ENCODE measurements at places on chromosomes 6 and 20.

DNA sequence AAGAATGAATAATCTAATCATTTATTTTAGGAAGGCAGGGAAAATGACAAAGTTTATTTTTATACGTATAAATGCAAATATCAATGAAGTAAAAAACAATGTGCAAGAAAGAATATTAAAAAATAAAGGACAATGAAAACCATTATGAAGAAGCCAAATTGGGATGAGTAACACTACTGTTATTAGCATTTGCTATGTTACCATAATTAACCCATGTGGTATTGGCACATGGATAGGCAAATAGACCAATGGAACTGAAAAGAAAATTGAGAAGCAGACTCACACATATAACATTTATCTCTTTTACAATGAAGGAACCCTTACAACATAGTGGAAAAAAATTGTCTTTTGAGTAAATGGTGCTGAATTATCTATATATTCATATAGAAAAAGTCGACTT lies 214.6 kb downstream of the CLVS2 start:
- no peaks in the 10 kb centered on the region for H3K4me1 ChIP-seq
- DNase-seq: no peak
- H3K36me3 ChIP-seq: no peaks in the 10 kb centered on the region
- H3K27ac ChIP-seq: no peak overlapping the region

GRCh38 chr6:25866011-25866410 lies 8.0 kb downstream of the SLC17A3 start:
- no peaks in the 10 kb centered on the region for H3K36me3 ChIP-seq
- no peak overlapping the region for H3K4me3 ChIP-seq
- H3K27ac ChIP-seq: no peak overlapping the region
- no peak for DNase-seq
- peaks cover 37% of the 10 kb centered on the region for H3K27me3 ChIP-seq

- H3K27me3 ChIP-seq: no peaks in the 10 kb centered on the region
- H3K4me1 ChIP-seq: peaks cover 5% of the 10 kb centered on the region
- DNase-seq: no peak
- peaks cover 9% of the 10 kb centered on the region for H3K36me3 ChIP-seq
- H3K4me3 ChIP-seq: no peak overlapping the region
These were observed 92.8 kb downstream of the ATRN start for GRCh38 chr20:3563548-3564177.

GRCh38 chr20:16580147-16580546 lies 6.9 kb upstream of the KIF16B start:
- no peak overlapping the region for H3K4me3 ChIP-seq
- H3K4me1 ChIP-seq: peaks cover 4% of the 10 kb centered on the region
- no peaks in the 10 kb centered on the region for H3K36me3 ChIP-seq
- no peak for DNase-seq
- peaks cover 21% of the 10 kb centered on the region for H3K27me3 ChIP-seq
- H3K27ac ChIP-seq: no peak overlapping the region

DNA sequence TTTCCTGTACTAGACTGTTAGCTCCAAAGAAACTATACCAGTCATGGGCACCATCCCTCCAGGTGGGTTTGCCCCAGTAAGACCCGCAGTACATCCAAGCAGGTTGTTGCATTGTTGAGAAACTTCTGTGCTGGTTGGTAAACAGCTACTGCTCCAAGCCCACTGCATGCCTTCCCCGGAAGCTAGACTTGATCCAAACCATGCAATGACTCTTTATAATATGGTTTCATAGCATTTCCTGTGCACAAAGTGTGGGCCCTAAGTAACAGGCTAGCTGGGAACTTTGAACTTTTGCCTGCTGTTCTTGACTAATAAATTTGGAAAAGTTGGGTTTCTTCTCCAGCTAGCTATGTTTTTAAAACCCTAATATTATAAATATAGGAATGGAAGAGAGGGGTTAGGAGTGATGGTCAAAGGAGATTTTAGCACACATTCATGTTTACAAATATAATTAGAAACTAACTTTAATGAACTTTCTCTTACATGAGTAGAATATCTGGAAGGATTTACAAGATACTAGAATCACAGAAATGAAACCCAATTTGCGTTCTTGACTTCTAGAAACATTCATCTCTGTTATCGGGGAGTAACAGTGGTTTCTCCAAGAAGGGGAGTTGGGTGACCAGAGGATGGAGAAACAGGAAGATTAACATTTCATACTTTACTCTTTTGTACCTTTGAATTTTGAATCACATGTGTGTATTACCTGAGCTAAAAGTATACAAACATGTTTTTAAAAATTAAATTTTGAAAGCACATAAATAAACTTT lies 51.7 kb downstream of the GFOD1 start:
- no peak overlapping the region for H3K27ac ChIP-seq
- no peaks in the 10 kb centered on the region for H3K27me3 ChIP-seq
- no peak overlapping the region for H3K4me3 ChIP-seq
- H3K4me1 ChIP-seq: peaks cover under 1% of the 10 kb centered on the region
- H3K36me3 ChIP-seq: no peaks in the 10 kb centered on the region

DNA sequence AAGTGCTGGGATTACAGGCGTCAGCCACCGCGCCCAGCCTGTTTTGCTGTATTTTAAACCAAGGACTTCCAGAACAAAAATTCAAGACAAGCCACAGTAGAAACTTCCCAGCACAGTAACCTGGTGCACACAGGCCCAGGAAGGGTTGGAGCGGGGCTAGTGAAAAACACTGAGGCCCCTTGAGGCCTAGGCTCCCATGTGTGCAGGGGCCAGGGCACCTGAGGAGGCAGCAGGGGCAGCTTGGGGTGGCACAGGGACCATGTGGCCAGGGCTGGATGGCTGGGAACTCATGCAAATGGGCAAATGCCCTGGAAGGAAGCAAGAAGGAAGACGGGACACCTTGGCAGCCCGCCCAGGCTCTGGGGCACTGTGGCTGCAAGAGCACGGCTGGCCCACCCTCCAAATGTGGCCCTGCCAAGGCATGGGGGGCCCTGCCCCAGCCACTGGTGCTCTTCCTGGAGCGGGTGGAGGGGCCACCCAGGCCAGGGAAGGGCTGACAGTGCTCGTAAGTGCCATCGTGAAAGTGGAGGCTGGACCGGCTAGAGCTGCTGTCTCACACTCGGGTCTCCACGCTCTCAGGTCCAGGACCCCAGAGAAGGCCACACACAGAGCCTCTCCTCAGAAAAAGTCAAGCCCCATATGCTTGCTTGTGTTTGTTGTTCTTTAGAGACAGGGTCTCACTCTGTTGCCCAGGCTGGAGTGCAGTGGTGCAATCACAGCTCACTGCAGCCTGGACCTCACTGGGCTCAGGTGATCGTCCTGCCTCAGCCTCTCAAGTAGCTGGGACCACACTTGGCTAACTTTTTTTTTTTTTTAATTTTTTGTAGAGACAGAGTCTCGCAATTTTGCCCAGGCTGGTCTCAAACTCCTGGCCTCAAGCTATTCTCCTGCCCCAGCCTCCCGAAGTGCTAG lies 10.3 kb downstream of the SLC2A4RG start:
- no peaks in the 10 kb centered on the region for H3K27me3 ChIP-seq
- H3K36me3 ChIP-seq: peaks cover 4% of the 10 kb centered on the region
- no peak overlapping the region for H3K4me3 ChIP-seq
- no peaks in the 10 kb centered on the region for H3K4me1 ChIP-seq

DNA sequence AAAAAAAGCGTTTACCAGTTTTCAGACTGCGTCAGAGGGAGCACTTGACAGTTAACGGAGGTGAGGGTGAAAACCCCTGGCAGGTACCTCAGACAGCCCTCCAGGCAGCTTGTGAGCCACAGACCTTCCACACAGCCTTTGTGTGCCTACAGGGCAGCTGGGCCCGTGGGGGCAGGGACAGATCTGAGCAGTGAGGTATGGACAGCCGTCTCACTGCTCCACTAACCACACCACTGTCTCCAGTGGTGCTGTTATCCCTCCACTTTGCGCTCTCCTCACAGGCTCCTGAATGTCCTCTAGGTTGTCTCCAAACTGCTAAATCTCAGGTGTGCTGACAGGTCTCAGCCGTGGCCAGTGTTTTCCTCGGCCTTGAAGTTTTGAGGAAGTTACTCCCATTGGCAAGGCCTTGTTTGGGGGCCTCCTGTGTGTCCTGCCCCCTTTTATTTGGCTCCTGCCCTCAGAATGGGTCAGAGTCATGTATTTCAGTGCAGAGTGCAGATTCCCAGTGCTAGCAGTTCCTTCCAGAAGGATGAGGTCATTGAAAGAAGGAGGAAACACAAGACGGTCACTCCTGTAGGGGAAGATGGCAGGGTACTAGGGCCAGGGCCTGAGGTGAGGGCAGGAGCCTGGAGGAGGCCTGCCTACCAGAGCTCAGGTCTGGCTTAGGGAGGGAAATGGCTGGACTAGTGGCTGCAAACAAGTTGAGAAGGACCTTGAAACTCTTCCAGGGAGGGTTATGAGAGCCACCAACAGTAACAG lies 11.8 kb downstream of the GFRA4 start:
- H3K27ac ChIP-seq: no peak overlapping the region
- H3K4me3 ChIP-seq: no peak overlapping the region
- H3K27me3 ChIP-seq: no peaks in the 10 kb centered on the region
- peaks cover 21% of the 10 kb centered on the region for H3K36me3 ChIP-seq

Measured in osteocyte (in vitro differentiated cells).